ENCODE measurements at places on chromosomes 11 and 22.

- no peak for DNase-seq
Measured at GRCh38 chr11:65226103-65226442, 35.7 kb upstream of the POLA2 start.

GRCh38 chr11:6142936-6143335, 27.2 kb downstream of the OR52B2 start:
- DNase-seq = no peak

DNA sequence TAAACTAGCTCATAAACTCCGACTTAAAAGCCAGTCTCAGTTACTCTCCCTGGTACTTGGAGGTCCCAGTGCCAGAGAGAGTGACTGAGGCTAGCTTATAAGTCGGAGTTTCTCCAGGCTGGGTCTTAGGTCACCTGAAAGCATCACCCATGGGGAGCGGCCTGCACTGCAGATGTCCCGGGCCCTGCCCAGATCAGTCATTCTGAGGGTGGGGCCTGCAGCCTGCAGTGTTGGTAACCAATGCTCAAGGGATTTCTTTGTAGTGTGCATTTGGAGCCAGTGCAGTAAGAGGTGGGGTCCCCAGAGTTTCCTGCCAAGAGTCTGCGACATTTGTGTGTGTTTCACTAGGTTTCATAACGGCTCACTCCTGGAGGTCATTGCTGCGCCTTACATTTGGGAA, 14.8 kb downstream of the TAB1 start:
- no peak for DNase-seq

DNA sequence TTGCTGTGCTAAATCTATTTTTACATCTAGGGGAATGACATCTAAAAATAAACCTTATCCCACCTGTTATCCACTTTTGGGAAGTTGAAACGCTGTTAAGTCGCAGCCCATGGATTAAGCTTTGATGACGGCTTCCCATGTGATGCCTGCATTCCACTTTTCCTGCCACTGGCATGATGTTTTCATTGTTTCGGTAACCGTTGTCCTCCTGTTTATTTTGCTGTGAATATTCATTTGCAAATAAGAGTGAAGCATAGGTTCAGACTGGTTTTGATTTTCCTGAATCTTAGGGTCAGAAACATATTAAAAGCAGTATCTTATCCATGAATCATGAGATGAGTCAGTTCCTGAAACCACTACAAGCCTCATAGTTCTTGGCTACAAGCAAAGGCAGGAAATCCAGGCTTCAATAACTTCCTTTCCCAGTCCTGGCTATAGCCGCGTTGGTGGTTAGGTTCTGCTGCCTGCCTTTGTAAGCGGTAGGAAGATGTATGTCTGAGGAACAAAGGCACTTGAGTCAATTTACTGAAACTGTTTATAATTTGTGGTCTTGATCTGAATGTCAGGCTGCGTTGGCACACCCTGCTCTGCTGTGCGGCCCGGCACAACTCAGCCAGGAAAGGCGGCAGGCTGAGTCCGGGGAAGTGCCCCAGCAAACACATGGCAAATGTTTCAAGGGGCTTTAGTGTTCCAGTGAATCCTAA, 19.4 kb downstream of the TEAD1 start:
- DNase-seq = no peak

- no peak for DNase-seq
Measured at GRCh38 chr11:107961480-107961879, 33.2 kb downstream of the RAB39A start.

DNA sequence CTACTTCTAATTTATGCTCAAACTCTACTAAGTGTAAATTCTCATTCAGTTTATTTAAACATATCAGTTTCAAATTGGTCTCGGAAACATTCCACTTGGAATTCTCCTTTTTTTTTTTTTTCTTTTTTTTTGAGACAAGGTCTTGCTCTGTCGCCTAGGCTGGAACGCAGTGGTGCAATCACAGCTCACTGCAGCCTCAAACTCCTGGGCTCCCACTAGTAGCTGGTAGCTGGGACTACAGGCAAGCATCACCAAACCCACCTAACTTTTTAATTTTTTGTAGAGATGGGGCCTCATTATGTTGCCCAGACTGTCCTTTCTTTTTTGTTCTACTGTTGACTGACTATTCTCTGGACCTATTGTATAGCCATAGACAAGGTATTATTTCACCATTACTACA, 33.3 kb upstream of the CCDC81 start:
- no peak for DNase-seq

GRCh38 chr22:17047656-17048055, 37.1 kb upstream of the IL17RA start:
- DNase-seq = no peak

- DNase-seq = no peak
Measured at GRCh38 chr22:28243539-28243938, 324.5 kb upstream of the PITPNB start.

DNA sequence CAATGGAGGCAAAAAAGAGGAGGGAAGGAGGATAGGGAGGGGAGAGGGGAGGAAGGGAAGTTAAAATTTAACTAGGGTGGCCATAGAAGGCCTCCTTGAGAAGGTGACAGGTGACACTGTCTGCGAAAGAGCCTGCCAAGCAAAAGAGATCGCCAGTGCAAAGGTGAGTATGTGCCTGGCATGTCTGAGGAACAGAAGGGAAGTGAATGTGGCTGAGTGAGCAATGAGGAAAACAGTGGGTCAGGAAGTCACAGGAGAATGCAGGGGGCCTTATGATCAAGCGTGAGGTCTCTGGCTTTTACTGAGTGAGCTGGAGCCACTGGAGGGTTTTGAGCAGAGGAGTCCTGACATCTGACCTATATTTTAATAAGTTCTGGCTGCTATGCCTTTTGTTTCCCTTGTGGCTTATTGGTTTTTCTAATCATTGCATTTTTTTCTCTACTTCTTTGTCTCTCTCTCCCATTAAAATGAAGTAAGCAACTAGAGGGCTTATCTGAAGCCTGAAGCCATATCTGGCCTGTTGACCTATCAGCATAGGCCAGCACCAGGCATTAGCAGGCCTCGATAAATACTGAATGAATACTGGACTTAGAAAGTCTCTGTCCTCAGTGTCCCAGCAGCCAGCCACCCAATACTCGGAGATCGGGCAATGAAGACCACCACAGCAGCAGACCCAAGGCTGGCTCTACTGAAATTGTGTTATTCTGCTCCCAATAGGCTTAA, 5.6 kb downstream of the AP1B1 start:
- no peak for DNase-seq

- DNase-seq = no peak
Measured at GRCh38 chr11:121669422-121669821, 216.7 kb upstream of the SORL1-AS1 start.

GRCh38 chr11:119995730-119996491, 142.0 kb downstream of the TRIM29 start:
- no peak for DNase-seq

DNA sequence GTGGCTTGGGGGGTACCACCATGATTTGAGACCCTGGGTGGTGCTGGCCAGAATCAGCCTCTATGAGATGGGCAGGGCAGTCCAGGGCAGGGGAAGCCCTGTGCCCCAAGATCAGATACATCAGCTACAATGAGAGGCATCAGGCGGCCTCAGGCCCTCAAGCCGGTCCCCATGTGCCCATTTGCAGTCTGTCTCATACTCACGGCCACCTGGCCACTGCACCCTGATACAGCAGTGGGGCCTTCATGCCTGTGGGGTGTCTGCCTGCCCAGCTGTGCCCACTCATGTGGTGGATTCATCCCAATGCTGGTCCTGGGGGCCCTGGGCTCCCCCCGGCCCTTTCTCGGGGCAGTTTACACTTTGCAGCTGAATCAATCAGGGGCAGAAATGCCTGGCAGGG, 42.4 kb upstream of the KCNQ1OT1 start:
- no peak for DNase-seq

DNA sequence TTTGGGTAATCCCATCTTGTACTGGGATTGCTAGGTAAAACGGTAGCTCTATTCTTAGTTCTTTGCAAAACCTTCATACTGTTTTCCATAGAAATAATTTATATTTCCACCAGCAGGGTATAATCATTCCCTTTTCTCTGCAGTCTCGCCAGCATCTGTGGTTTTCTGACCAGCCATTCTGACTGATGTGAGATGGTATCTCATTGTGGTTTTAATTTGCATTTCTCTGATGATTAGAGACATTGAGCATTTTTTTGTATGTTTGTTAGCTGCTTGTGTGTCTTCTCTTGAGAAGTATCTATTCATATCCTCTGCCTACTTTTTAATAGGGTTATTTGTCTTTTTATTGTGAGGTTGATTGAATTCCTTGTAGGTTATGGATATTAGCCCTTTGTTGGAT, 220.9 kb downstream of the PGR start:
- DNase-seq = no peak

DNA sequence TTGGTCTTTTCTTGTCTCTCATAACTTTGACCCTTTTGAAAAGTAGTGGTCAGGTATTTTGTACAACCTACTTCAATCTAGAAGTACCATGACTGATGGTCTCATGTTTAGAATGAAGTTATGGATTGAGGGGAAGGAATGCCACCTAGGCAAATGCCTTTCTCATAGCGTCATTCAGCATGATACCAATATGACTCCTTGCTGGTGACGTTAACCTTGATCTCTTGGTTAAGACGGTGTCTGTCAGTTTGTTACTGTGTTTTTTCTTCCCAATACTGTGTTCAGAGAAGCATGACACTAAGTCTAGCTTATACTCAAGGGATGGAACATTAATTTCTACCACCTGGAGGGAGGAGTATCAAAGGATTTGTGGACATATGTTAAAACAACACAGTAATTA, 130.9 kb downstream of the KIF18A start:
- no peak for DNase-seq

DNA sequence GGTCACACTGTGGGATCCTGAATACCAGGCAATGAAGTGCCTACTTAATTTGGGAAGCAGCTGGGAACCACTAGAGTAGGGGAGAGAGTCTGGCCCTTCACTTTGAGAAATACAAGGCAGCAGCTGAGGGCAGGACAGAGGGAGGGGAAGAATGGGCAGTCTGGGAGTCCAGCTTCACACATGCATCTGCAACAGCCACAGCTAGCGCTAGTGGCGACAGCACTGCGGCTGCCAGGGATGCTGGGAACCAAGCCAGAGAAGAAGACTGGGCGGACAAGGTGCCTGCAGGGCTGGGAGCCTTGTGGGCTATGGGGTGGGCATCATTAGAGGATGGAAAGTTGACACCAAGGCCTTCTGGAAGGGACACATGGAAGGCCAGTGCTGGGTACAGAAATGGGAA, 15.8 kb downstream of the SCUBE2 start:
- DNase-seq = no peak

DNA sequence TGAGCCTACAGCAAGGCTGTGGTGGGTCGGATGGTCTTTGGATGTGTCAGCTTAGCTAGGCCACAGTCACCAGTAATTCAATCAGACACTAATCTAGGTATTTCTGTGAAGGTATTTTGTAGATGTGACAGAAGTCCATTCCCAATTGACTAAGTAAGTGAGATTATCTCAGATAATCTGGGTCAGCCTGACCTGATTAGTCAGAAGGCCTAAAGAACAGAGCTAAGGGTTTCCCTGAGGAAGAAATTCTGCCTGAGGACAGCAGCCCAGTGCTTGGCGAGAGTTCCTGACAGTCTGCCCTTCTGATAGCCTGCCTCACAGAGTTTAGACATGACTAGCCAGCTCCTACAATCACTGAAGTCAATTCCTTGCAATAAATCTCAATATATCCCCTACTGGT, 28.7 kb downstream of the GUCD1 start:
- no peak for DNase-seq

DNA sequence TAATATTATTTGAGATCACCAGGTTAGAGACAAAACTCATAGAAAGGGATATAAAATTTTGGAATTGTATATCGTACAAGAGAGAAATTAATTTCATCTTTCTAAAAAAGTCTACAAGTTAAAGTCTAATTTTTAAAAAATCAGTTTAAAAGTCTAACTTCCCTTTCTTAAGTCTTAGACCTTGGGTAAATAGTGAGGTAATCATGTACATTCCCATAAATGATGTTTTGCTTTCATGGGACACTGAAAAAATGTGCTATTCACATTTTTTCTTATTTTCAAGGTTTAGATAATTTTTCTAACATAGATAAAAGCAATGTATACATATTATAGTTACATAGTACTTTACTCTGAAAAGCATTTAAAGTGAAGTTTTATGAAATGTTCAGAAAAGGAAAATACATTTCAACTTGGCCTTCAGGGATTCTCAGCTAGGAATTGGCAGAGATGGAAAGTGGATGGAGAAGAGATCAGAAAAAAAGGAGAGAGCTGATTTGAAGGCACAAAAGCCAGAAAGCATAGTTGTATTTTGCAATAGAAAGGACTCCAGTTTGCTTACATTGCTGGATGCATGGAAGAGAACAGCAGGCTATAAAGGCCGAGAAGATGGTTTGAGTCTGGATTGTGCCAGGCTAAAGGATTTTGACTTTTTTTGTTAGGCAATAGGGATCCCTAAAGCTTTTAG, 194.0 kb downstream of the CASP12 start:
- DNase-seq = no peak

- DNase-seq = no peak
Measured at GRCh38 chr11:134582770-134583095, 170.7 kb upstream of the B3GAT1 start.

DNA sequence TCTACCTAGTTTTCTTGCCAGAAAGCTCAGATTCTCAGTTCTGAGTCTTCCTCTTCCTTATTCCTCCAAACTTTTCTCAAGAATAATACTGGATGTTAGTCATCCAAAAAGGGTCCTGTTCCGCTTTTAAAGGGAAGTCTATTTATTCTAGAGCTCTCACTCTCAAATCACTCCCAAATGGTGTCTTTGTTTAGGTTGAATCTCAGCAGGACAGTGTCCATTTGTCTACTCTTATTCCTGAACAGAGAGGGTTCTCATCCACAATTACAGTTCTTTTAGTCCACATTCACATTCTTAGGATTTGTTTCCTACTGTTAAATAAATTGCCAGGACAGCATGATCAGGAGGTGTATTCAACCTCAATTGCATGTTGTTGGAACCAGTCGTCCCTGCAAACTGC, 61.3 kb downstream of the MUC15 start:
- no peak for DNase-seq

DNA sequence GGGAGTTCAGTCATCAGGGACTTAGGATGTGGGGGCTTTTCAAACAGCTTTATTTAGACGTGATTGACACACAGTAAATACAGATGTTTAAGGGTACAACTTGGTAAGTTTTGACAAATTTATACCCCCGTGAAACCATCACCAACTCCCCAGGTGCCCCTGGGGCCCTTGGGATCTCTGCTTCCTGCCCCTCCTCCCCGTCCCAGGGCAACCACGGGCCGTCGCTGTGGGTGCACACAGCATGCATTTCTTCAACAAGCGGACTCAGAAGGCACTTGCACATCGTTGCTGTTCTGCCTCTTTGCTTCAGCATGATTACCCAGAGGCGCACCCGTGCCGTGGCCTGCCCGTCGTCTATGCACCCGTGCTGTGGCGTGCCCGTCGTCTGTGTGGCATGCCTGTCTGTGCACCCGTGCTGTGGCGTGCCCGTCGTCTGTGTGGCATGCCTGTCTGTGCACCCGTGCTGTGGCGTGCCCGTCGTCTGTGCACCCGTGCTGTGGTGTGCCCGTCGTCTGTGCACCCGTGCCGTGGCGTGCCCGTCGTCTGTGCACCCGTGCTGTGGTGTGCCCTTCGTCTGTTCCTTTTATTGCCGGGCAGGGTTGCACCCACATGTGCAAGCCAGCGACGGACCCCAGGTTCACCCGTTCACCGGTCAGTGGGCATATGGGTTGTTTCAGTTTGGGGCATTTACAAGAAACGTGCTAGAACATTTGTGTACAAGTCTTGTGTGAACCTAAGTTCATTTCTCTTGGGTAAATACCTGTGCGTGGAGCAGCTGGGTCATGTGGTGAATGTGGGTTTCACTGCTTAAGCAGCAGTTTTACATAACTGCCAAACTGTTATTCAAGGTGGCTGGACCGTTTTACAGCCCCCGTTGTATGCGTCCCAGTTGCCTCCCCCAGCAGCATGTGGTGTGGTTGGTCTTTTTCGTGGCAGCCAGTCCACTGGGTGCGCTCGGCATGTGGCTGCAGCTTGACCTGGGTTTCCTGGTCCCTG, 8.3 kb downstream of the CD81 start:
- no peak for DNase-seq

Measured in stimulated activated CD4-positive, alpha-beta T cell treated with anti-CD3 and anti-CD28 coated beads, TNF-alpha, amount 100 ng/mL, for 4 hours (primary cell).